ENCODE measurements at places on chromosomes 1 and 21.
A peak's percentile ranks its signal among the peaks of the same experiment; 100 is the strongest.

GRCh38 chr1:84855691-84856630 is 37.0 kb downstream of the LPAR3 start:
- no peak for DNase-seq

DNA sequence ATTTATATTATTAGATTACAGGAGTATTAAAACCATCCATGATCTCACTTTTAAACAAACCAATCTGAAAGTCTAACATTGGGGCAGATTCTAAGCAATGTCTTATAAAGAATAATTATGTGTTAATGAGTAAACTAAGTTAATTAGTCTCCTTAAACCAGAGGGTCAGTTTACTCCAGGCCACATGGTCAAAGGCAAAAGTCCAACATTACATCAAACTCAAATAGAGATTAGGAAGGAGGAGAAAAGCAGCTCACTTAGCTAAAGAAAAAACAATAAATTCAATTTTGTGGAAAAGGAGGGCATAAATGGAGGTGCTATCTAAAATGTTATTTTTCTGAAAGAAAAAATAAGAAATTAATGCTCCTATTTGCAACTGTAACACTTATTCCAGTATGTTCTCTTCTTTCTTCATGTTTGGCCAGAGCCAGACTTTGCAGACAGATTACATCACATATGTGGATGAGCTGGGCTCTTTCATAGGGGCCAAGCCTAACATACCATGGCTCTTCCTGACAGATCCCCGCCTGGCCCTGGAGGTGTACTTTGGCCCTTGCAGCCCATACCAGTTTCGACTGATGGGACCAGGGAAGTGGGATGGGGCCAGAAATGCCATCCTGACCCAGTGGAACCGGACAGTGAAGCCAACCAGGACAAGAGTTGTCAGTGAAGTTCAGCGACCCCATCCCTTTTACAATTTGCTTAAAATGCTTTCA is 24.3 kb upstream of the FMO2 start:
- no peak for DNase-seq

DNA sequence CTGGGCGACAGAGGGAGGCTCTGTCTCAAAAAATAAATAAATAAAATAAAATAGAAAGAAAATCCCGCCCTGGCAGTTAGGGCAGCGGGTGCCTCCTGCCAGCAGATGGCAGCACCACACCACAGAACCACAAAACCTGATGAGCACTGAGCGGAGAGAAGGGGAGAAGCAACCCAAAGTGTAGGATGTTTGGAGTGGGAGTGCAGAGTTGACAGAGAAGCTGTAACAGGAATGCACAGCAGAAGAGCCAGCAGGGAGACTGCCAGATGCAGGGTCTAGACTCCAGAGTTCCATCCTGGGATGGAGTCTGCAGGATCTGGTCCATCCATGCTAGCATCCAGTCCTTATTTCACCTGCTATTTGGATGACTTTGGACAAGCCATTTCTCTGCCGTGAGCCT is 29.7 kb upstream of the KIRREL1 start:
- peak; percentile 39 for DNase-seq

DNA sequence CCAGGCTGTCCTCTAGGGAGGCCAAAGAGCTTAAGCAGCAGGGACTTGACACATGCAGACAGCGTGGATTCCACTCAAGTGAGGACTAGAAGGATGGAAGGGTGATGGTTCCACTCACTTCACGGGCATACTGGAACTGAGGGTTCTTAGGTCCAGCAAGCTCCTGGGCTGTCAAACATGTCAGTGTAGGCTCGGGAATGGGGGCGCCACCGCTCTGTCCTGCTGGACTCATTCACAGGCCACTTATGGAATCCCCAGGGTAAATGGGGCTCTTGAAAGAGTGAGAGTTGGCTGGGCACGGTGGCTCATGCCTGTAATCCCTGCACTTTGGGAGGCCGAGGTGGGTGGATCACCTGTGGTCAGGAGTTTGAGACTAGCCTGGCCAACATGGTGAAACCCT is 27.7 kb upstream of the CSF3R start:
- DNase-seq = no peak

- DNase-seq = no peak
Measured at GRCh38 chr1:245823408-245824147, 668.8 kb downstream of the KIF26B start.
